ENCODE measurements at places on chromosomes 5 and 9.

- DNase-seq, result no peak
Observed at GRCh38 chr5:12316812-12317211, 412.6 kb upstream of the CTNND2 start.

GRCh38 chr9:126860757-126861466 is 473 bp downstream of the ZBTB34 start:
- peak; percentile 45 for DNase-seq

DNA sequence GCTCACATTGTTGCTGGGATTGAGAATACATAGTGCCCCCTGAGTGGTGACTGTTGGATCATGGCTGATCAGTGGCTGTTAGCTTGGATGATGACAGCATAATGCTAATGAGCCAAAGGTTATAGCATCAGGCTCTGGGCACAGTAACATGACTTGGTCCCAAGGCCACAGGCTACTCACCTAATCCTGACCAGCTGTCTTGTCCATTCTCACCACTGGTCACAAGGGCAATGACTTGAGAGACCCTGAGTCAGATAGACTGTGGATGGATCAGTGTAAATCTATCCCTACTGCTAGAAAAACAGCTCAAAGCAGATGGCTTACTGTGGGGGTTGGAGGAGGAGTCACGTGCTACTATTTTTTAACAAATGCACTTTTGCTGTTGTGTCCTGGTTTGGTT is 74.7 kb downstream of the AOPEP start:
- DNase-seq, result no peak

DNA sequence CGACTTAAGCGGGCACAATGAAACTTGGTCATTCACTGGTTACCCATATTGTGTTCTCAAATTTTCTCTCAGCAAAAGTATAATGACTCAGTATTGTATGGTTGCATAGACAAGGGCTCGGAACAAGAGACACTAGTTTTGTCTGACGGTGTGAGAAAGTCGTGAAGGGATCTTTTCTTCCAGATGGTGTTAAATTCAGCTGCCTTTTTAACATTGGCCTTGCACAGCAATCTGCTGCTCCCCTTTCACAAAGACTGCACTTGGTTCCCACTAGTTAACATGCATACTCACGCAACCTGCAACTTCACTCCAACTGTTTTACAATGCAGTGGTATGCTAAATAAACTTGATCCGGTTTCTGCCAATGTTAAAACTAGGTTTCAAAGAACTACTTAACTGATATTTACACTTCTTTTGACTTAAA is 219.2 kb downstream of the MEF2C start:
- DNase-seq, result no peak

GRCh38 chr9:20980832-20981455 is 50.5 kb downstream of the HACD4 start:
- DNase-seq, result no peak

DNA sequence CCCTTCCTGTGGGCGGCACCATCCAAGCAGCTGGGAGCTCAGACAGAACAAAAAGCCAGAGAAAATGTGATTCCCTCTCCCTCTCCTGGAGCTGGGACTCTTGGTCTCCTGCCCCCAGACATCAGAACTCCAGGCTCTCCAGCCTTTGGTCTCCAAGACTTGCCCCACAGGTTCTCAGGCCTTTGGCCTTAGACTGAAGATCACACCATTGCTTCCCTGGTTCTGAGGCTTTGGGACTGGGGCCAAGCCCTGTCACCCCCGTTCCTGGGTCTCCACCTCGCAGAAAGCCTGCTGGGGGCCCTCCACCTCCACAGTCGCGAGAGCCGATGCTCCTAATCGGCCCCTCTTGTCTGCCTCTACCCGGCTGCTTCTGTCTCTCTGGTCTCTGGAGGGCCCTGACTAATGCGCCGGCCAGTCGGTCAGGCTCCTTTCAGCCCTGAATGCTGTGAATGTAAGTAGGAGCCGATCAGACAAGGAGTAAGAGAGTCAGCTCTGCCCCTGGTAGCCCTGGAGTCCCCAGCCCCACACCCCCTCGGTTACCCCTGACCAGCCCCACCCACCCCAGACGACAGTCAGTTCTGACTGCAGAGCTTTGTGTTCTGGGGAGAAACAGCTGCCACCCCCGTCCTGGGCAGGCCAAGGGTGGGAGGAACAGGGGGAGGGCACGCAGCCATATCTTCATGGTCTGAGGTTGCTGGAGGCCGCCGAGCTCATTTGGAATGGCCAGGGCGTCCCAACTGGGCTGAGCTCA is 57.5 kb downstream of the VAV2 start:
- DNase-seq, result no peak

DNA sequence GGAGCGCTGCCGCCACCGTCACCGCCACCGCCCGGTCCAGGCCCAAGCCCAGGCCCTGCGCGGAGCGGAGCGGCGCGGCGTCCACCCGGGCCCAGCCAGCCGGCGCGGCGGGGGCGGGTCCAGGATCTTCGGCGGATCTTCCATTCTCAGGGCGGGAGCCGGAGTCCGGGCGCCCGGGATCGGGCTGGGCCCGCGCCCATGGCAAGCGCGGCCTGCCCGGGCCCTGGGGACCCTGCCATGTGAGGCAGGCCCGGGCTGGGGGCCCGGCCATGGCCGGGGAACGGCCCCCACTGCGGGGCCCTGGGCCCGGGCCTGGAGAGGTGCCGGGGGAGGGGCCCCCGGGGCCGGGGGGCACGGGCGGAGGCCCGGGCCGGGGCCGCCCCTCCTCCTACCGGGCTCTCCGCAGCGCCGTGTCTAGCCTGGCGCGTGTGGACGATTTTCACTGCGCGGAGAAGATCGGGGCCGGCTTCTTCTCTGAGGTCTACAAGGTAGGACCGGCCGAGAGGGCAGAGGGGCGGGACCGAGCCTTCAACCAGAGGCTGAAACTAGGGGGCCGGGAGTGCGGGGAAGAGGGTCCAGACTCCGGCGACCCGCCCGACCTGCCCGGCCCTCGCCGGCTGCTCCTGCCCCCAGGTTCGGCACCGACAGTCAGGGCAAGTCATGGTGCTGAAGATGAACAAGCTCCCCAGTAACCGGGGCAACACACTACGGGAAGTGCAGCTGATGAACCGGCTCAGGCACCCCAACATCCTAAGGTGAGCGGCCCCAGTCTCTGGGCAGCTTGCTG is 482 bp downstream of the TESK1 start:
- peak; percentile 45 for DNase-seq

DNA sequence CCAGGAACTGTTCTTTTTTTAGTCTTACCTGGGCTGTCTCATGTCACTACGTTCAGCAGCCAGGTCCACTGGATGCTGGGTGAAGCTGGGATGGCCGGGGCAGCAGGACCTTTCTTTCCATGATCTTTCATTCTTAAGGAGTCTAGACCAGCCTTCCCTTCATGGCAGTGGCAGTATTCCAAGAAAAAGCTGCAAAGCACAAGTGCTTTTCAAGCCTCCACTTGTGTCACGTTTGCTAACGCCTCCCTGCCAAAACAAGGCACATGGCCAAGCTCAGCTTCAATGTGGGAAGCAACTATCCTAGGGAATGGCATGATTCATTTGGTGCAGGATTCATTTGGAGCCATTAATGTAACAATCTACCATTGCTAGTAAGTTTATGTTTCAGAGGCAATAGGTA is 94.8 kb downstream of the RCL1 start:
- DNase-seq, result no peak

- no peak for DNase-seq
Observed at GRCh38 chr5:139726248-139726647, 69.4 kb upstream of the PSD2 start.

GRCh38 chr9:26768145-26768544 is 124.5 kb downstream of the CAAP1 start:
- DNase-seq, result no peak

DNA sequence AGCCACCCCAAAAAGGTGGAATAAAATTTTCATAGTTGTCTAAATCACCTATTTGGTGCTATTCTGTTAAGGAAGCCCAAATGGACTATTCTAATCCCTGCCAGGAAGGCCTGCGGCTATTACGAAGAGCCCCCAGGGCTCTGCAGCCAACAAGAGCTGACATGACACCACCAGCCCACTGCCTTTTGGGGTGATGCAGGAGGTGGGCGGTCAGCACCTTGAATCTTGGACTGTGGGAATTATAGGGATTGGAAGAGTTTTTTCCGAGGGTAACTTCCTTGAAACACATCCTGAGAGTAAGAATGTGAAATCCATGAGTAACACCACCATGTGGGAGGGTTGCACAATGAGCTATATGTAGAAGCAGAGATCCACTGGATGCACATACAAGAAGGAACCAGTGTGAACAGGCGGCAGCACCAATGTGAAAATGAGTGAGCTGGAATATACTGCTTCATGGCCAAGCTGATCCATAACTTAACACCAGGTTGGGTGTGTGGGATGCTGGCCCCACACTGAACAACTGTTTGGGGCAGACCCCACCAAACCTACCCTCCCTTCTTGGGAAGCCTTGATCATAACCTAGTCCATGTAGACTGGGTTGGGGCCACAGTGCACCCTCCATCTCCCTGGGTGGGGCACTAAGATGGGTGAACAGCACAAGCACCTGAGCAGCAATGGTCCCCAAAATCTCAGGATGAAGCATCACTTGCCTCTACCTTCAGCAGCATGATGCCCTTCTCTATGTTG is 239.0 kb downstream of the FSTL4 start:
- no peak for DNase-seq

DNA sequence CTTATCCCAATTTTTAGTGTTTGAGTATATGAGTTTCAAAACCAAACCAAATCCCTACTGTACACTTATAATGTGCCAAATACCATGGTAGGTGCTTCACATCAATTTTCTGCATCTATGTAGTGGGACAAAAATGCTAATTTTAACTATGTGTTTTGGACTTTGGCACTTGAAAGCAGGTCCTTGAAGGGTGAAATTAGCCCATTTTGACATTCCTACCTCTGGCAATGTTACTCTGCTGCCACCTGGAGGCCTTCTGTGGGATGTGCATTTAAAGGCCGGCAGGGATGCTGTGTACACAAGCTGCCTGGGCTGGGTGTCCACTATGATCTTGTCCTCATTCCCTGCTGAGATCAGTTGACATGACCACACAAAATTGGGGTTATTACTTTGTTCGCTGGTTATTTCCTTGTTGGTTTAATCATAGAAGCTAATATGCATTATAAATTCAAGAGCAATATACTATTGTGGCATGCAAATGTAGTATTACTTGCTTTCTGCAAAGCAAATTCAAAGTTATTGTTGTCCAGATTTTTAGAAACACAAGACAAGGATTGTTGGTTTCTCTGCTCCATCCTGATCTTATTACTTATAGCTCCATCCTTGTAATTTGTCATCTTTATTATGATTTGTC is 166.8 kb downstream of the ARHGEF28 start:
- DNase-seq, result peak; percentile 72

DNA sequence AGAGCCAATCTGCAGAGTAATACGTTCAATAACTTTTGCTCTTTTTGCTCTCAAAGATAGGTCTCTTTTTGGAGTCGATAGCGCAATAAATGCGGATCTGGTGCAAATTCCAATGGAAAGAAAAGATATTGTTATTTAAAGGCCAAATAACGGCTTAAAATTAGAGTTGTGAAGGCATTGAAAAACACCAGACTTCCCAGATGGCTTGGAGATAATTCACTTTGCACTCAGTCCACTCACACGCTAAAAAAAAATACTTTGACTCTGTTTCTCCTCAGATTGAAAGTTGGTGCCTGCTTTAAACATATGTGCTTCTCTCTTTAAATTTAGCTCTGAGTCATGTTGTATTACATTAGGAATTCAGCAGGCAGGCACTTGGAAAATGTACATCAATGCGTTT is 19.5 kb upstream of the MED27 start:
- no peak for DNase-seq

DNA sequence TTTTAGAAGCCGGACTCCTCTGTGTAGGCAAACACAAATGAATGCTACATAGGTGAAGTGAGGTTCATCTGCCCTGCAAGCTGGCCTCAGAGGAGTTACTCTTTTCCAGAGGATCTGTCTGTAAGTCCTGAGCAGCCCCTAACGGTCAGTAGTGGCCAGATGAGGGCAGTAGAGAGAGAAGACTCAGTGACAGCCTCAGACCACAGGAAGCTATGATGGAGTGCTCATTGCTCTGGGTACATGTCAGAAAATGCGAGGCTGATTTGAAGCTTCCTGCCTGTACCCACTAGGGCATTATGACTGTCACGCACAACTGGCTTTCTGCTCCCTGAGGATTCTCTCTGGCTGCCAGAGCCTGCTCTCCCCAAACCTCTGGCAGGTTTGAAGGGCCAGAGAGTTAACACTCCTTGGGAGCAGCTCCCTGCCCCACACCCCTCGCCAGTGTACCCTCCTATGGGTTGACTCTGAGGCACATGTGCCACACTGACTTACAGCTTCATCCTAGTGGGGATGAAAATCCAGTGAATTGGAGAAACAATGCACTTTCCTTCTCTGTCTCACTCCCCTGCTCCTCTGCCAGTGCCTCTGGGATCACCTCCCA is 141.5 kb downstream of the GABRG2 start:
- DNase-seq, result peak; percentile 2

- no peak for DNase-seq
Observed at GRCh38 chr5:51652980-51653379, 269.7 kb downstream of the ISL1 start.

GRCh38 chr5:37436146-37436934 is 57.2 kb downstream of the WDR70 start:
- DNase-seq, result no peak

DNA sequence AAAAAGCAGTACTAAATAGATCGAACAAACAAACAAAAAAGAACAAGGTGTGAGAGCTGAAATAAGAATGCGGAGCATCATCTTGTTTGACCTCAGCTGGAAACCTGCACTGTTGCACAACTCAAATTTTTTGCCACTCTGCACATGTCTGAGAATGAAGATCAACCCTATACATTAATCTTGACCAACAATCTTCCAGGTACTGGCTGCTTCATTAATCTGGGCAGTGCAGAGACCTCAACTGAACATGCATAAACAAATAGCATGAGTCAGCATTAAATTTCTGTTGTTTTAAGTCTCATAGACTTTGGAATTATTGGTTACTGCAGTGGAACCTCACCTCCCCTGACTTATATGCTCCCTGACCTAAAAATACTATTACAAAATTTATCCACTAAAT is 114.6 kb upstream of the FTMT start:
- DNase-seq, result no peak

- peak; percentile 63 for DNase-seq
Observed at GRCh38 chr9:92706218-92706940, 36.4 kb upstream of the IPPK start.

DNA sequence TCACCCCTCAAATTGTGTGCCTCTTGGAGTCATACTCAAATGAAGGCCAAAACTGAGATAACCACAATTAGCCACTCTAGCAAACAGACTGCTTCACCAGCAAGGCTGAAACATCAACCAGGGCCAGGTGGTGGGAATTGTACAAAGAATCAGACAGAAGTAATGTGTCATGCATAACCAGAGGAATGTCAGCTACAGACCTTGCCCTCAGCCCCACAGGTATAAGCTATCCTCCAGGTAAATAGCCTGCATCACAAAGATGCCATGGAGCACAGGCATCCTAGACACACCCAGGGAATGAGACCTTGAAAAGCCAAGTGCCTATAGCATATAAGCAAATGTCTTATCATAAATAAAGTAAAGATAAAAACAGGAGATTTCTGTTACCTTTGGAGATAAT is 242.7 kb downstream of the CETN3 start:
- DNase-seq, result no peak

All from activated T-cell treated with anti-CD3 and anti-CD28 coated beads, Interleukin-2, amount 50 U/mL, for 72 hours (primary cell).